ENCODE measurements at places on chromosomes 5 and 9. TPM values are rescaled to one million over a fixed set of nuclear protein-coding genes. Genes with fewer than 3 reads are reported as not detected.

Gene GHR
- total RNA-seq: not detected

Gene SLC1A1
- total RNA-seq: 1.8 TPM

Gene DYNC2I2
- 143 TPM for total RNA-seq

Gene HTR1A
- total RNA-seq: not detected

Gene SLCO6A1
- total RNA-seq: not detected

Gene SPINK9
- not detected for total RNA-seq

Gene PLAC8L1
- 0.49 TPM for total RNA-seq

Gene PCDHGA11
- total RNA-seq: not detected

Data from A549 treated with DMSO at 1 μM for 4 hours (cell line).